Aorta (tissue), 5 donors: ENCODE measurements at places on chromosomes 12 and 14. TPM values are rescaled to one million over a fixed set of nuclear protein-coding genes. Genes with fewer than 3 reads are reported as not detected.

Gene BICD1
- 3.0 TPM for polyA plus RNA-seq

Gene RNF212B
- polyA plus RNA-seq, result not detected

Gene ADAMTS20
- not detected for polyA plus RNA-seq

Gene KLRD1
- 1.8 TPM for polyA plus RNA-seq

Gene FRS2
- polyA plus RNA-seq, result 10.2 TPM

Gene EXOC3L4
- 7.4 TPM for polyA plus RNA-seq

Gene ARHGEF25
- polyA plus RNA-seq, result 253 TPM

Gene RNU4-1
- not detected for polyA plus RNA-seq

Gene RIN3
- 10.5 TPM for polyA plus RNA-seq

DNA sequence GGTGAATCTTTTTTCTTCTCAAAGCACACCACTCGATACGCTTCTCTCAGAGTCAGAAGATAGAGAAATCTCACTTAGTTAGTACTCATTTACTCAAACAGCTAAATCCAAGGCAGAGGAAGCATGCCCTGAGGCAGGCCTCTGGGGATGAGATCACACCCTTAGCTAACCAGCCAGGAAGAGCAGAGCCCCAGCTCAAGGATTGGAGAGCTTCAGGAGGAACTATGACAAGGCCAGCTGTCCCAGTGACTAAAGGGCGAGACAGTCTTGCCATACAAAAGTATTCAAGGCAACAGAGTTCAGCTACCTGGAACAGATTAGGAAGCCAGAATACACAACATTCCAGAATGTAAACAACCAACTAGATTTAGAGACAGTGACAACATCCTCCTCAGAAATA is 197.7 kb upstream of the CCDC196 start:
- no peak for DNase-seq

DNA sequence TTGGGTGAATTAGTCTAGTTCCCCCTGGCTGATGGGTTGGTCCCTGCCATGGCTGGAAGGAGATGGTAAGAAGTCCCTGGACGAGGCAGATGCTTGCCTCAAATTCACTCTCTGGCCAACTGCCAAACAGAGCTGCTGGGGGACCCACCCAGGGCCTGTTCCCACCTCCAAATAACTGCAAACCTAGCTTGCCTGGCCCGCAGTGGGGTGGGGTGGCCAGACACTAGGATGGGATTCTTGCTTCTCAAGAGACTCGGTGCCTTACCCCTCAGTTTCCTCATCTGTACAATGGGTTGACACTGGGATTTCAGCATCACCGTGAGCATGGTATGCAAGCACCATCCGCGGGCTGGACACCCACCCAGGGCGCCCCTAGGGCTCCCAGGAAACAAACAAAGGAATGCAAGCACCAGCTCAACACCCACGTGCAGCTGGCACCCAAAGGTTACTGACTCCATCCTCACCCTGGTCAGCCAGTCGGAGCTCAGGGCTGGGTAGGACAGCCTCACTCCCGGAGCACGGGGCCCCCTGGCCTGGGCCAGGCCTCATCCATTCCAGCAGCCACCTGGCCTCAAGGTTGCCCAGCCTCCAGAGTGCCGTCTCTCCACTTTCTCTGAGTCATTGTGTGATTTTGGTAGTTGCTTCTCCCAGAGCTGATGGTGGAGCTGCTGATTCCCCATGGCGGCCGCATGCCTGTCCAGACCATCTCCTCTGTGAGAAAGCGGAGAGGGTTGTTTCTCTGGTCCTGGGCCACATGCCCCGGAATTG is 205.2 kb upstream of the RTL1 start:
- DNase-seq, result peak; percentile 62

- DNase-seq, result peak; percentile 71
Observed at GRCh38 chr12:113134521-113134951, 1.0 kb downstream of the RASAL1 start.

DNA sequence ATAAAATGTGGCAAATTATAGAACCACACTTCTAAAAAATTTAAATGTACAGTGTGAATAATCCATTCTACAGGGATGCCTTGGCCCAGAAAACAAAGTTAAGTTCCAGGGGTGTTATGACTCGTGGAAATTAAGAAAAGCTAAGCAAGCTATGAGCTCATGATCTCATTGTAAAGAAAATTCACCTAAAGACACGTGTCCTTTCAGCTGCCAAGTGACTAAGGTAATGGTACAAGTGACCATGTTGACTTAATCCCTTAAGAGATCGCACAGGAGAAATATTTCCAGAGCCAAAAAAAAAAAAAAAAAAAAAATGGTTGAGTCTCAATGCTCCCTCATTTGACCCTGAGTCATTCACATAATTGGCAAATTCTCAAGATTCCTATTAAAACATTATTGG is 51.4 kb upstream of the ANO2 start:
- no peak for DNase-seq

GRCh38 chr12:98317939-98318899 is 197.2 kb upstream of the TMPO start:
- no peak for DNase-seq

DNA sequence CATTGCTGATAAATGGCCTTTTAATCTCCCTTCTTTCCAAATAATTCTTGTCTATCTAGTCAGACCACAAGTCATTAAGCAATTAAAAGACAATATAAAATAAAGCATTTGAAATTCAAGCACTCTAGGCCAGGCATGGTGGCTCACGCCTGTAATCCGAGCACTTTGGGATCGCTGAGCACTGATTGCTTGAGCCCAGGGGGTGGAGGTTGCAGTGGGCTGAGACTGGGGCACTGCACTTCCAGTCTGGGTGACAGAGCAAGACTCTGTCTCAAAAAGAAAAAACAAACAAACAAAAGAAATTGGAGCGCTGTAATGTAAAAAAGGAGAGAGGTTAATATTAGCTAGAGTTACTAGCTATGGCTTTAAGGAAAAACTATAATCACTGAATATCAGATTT is 30.5 kb upstream of the CSRP2 start:
- no peak for DNase-seq

- no peak for DNase-seq
Observed at GRCh38 chr14:104688505-104689108, 811 bp upstream of the INF2 start.

- DNase-seq, result no peak
Observed at GRCh38 chr12:13085968-13086686, 17.3 kb downstream of the GSG1 start.

DNA sequence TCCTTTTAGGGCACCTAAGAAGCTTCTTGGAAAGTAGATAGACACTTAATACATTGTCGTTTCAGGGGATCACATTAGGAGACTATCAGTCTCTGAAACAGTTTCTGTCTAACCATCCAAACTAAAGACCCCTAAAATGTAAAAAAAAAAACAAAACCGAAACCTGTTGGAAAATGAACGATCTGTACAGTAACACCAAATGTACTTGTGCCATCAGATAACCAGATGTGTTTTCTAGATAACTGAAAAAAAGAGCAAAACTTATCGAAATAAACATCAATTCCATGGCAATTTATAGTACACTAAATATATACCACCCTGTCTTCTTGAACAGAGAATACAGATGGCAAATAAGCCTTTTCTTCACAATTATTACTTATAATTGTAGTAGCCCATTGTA is 2.1 kb downstream of the LDHB start:
- DNase-seq, result no peak

- DNase-seq, result no peak
Observed at GRCh38 chr12:34290381-34290995, 268.2 kb downstream of the ALG10 start.

DNA sequence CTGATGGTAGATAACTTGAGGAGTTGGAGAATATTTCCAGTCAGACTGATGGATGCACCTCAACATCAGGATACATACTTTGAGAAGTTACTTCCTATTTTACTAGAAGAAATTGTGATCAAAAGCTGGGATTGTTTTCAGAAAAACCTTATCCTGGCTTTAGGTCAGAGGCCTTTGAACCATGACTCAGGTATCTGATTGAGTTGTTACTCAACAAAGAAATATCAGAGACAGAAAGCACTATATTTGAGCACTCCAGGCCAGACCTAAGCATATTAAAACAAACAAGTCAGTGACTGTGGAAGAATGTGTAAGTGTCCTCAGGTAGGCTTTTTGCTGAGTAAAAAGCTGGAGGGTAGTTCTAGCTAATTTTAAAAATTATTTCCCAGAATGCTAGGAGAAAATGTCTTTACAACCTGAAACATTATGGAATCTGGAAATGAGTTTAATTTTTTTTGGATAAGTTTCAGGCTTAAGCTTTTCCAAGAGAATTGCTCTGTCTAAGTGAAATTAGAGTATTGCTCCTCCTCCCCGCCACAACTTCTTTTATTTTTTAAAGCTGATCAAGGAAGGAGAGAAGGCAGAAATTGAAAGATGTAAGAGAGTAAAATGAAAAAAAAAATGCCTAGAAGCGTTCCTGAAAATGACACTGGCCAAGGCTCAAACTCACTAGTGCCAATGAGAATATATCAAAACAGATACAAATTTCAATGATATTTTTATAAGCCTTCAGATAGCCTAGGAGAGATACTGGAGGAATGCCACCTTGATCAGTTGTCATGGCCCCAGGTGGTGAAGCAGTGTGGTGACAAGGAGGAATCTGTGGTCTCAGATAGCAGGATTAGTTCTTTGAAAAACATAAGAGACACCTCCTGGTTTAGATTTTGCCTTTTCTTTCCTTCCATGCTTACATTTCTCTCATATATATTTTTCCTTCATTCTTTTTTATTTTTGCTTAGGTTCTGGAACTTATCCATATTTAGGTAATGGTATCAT is 790.3 kb downstream of the TMTC2 start:
- no peak for DNase-seq

DNA sequence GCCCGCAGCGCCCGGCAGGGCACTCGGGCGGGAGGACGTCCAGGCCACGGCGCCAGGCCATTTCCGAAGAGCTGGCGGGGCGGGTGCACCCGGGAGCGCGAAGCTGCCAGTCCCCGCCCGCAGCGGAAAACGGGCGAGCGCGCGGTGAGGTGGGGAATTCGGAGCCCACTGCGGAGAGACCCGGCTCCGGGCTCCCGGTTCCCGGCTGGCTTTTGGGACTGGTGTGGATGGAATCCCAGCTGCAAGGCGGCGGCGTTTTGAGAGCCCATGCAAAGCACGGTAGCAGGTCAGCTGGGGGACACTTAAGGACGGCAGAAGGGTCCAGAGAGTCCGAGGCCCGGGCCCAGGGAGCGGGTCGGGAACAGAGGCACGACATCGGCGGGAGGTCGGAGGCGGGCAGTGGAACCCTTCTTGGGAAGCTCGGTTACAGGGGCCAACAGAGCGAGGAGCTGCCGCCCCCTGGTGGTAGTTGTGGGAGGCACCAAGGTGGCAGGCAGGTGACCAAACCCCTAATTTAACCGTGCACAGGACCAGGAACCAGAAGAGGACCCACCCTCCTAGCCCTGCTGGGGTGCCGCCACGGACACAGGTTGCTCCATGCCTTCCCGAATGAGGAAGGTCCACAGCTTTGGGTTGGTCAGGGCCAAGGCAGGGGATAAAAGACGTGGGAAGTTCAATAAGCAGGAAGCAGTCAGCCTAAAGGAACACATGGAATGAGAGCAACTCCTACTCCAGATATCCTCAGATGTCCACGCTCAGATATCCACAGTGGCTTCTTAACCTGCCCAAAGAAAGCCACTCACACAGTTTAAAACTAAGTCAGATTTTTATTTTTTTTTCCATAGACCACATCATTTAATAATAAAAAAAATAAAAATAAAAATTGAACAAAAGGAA is 685 bp upstream of the CDH24 start:
- peak; percentile 91 for DNase-seq

DNA sequence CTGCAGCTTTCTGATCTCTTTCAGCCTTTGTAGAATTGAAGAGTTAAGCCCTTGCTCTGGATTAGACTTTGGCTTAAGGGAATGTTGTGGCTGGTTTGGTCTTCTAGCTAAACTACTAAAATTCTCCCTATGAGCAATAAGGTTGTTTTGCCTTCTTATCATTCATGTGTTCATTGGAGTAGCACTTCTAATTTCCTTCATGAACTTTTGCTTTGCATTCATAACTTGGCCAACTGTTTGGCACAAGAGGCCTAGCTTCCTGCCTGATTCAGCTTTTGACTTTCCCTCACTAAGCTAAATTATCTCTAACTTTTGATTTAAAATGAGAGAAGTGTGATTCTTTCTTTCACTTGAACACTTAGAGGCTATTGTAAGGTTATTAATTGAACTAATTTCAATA is 384.3 kb downstream of the RAD51B start:
- no peak for DNase-seq

- DNase-seq, result no peak
Observed at GRCh38 chr12:10154145-10154496, 17.8 kb downstream of the OLR1 start.

DNA sequence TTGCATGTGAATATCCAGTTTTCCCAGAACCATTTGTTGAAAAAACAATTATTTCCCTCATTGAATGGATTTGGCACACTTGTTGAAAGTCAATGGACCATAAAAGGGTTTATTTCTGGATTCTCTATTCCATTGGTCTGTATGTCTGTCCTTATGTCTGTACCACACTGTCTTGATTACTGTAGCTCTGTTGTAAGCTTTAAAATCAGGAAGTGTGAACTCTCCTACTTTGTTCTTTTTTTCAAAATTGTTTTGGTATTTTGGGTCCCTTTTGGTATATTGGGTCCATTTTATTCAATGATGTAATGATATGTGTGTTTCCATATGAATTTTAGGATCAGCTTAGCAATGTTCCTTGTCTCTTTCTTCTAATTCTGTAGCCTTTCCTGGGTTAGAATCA is 64.8 kb downstream of the PPP2R5C start:
- DNase-seq, result no peak

DNA sequence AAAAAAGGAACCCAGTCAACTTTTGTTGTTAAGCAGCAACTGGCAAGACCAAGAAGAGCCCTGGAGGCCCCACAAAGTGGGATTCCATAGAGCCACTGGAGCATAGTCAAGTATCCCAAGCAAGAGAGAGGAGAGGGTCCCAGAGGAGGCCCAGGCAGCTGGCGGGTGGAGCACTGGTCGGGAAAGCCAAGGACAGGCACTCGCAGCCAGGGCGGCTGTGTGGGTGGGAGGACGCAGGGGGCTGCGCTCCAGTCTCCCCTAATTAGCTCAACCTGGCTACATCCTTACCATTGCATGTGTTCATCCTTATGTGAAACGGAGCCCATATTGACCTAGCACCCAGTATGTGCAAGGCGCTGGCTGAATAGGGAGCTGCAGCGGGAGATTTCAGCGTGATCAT is 18.3 kb upstream of the ZFP36L1 start:
- DNase-seq, result no peak

DNA sequence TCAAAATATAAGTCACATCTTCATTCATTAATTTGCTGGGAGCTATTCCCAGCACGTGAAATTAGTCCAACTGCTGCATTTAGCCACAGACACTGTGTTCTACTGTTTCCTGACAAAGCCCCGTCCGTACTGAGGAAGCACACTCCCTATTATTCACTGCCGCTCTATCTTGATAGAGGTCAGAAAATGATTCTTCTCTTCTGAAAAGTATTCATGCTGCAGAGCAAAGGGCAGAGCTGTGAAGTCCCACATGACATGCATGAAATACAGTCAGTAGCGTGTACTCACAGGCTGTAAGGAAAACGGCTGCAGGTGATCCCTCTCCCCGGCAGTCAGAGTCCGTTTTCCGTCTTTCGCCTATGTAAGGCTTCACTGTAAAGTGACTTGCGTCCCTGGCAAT is 302.5 kb upstream of the FKBP4 start:
- DNase-seq, result no peak
